Left forelimb (tissue), 1 donor: ENCODE measurements at places on chromosomes 11 and 22.
A peak's percentile ranks its signal among the peaks of the same experiment; 100 is the strongest.

DNA sequence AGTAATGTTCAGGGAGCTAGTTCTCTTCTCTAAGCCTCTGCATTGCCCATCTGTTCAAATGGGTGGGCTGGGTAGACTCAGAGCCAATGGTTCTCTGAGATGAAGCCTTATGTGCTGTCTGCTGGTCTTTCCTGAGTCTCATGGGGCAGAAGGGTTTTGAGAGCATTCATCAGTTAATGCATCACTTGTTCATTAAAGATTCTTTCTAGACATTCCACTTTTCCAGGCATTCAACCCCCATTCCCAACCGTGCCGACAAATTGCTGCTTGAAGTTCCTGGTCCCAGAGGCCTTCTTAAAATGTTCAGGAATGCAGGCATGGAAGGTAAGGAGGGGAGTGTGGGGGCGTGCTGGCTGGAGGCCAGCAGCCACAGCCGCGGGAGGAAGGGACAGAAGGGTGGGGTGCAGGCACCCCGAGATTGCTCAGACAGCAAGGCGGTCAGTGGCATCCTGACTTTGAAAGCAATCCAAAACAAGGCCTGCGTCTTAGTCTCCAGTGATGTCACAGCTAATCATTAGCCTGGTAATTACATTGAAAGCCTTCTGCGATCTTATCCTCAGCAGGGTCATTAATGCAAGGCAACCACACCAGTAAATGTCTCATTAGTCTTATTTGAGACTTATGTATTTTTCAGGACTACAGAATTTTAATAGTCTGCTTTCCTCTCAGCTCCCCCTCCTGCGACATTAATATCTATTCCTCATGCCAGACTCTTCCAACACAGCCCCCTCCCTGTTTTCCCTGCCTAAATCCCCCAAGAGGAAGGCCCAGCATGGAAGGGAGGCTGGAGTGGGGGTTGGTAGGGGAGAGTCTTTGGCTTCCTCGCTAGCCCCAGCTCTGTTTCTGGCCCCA, 328.8 kb downstream of the MIAT start:
- no peak for DNase-seq

DNA sequence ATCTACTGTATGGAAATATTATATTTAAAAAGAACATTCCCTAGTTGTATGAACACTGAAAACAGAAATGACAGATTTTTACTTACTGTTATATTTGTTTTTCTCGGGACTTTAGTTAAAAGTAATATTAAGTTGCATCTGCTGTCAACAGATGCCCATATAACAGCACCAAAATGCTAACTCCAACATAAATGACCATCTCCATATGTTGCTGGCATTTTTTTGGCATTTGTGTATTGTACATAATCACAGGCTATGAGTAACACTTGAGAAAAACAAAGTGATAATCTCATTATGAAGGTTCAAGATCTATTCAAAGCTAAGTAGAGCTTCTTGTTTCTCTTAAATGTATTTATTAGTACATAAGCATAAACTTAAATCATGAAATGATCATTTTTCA, 172.0 kb downstream of the CNTN5 start:
- no peak for DNase-seq

GRCh38 chr22:26610072-26610958, 7.5 kb downstream of the CRYBB1 start:
- DNase-seq = peak; percentile 74

DNA sequence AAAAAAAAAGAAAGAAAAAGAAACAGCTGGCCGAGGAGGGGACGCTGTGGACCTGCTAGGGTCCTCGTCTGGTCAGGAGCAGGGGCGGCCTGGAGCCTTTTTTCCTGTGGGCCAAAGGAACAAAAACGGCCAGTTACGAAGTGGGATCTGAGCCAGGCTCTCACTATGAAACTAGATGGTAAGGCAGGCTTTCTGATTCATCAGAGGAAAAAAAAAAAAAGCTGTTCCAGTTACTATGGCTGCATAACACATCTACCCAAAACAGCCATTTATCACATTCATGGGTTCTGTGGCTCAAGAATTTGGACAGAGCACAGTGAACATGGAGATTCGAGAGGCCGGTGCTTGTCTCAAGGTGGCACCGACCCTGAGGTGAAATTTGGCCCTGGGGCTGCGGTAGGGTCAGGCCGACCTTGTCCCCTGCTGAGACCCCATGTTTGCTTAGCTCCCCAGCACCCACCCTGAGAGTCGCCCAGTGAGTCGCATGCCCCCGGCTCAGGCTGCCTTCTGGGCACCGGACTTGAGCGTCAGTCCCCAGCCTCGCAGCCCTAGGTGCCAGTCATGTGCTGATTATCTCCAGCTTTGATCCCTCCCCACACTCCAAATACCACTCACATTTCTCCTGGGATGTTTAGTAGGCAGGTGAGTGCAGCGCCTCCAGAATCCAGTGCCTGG, 34.2 kb downstream of the MRGPRD start:
- DNase-seq = no peak

DNA sequence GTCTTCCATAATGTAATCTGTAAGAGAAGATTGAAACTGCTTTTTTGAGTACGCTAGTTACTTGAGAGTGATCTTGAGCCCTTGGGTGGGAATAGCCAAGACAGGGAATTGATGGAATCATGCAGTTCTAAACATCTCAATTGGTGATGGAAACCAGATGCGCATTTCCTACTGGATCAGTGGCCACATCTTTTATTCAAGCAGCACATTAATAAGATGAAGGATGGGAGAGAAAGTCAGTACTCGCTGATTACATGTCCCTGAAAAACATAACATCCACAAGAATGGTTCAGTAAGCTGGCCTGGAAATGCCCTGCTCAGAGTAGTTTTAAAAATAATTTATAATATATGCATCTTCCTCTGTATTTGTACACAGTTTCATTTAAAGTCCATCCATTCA, 833.8 kb downstream of the JRKL start:
- no peak for DNase-seq

DNA sequence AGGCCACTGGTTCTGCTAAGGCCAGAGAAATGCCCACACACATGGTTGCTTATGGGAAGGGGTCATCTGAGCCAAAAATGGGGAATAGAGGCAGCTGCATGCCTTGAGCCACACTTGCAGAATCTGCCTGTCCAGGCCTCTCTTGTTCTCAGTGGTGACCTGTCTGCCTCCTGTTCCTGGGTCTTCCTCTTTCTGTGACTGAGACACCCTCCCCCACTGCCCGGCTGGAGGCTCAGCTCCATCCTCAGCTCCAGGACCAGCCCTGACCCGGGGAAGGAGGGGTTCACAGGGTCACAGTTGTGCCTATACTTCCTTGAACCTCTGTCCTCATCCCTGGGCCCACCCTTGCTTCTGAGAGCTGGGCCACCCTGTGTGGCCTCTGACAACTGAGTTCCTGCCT, 52.3 kb downstream of the CSF2RB start:
- DNase-seq = peak; percentile 14

- DNase-seq = no peak
Measured at GRCh38 chr11:16779436-16779835, 41.0 kb downstream of the C11orf58 start.

GRCh38 chr11:12216671-12217374, 106.4 kb downstream of the MICAL2 start:
- DNase-seq = no peak

GRCh38 chr11:3086671-3087150, 29.5 kb upstream of the CARS1 start:
- no peak for DNase-seq

DNA sequence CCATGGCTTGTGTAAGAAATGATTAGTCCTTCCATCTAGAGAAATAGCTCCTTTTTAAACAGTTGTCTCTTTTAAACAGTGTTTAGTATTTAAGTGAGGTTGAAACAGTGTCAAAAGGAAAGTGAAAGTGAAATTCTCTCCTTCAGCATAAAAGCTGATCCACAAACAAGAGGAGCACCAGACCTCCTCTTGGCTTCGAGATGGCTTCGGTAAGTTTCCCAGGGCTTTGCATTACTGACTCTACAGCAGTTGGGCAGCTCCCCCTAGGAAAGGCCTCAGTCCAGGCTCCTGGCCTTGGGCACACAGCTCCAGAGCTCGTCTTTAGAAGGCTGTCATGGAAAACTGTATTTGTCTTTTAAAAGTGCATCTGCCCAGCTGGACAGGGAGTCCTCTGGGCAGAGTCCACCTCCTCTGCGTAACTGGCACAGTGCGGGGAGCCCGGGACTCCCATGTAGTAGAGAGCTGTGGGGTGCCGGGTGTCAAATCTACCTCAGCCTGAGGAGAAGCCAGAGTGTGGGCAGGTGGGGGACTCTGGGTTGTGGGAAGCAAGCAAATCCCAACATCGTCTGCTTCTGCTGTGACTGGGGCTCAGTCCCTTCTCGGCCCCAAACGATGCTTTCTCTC, at the start of gene PLAAT4:
PLAAT4 (plus strand) TSS at position 140 of the 624 bp plus-strand sequence; CDS start at position 201, 61 bp downstream.
- no peak for DNase-seq

- DNase-seq = peak; percentile 97
Measured at GRCh38 chr11:61971248-61972111, 4.0 kb upstream of the FTH1 start.

- DNase-seq = no peak
Measured at GRCh38 chr11:11499300-11499699, 122.5 kb downstream of the GALNT18 start.

DNA sequence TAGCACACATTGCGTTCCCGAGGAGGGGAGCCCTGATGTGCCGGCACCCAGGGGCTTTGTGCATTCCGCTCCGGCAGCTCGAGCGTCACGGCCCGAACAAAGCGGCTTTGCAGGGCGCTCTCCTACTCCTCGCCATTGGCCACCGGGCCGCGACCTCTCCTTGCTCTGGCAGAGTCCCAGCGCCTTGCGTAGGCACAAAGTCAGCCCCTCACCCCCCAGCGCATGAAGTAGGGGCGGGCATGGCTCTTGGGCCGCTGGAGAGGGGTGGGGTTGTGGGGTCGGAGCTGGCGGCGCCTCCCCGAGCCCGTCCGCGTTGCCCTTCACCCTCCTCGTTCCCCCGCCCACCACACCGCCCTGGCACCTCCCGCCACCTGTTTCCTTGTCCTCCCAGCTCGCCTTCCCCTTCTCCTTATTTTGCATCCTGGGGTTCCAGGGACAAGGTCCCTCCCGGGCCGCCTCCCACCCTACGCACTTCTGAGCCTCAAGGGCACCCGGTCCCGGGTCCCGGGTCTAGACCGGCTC, 753 bp upstream of the PPARA start:
- DNase-seq = peak; percentile 73

GRCh38 chr11:10911907-10912306, 54.1 kb upstream of the ZBED5 start:
- DNase-seq = no peak

GRCh38 chr11:33920838-33921613, 29.1 kb upstream of the LMO2 start:
- no peak for DNase-seq

DNA sequence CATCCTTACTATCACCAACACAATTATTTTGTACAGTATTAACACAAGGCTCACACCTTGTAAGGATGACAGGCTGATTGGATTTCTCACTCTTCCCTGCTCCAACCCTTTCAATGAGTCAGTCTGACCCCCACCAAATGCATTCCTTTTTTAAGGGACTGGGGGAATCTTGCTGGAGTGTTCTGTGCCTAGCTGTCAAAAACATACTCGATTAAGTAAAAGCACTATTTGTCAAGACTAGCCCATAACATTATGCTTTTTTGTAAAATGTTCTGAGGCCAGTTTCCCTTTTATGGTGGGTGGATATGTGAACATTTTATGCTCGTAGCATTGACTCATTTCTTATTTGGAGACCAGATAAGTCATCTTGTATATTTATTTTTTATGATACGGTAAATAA, 87.2 kb downstream of the PDHX start:
- DNase-seq = no peak
